HEK293T (cell line): ENCODE measurements at places on chromosomes 5 and 9.

- DNase-seq, result no peak
Measured at GRCh38 chr9:68961587-68961986, 52.3 kb downstream of the PRKACG start.

GRCh38 chr9:28801144-28801799, 1228.0 kb upstream of the C9orf72 start:
- DNase-seq, result no peak

GRCh38 chr9:9645006-9645405, 967.8 kb downstream of the PTPRD start:
- no peak for DNase-seq

DNA sequence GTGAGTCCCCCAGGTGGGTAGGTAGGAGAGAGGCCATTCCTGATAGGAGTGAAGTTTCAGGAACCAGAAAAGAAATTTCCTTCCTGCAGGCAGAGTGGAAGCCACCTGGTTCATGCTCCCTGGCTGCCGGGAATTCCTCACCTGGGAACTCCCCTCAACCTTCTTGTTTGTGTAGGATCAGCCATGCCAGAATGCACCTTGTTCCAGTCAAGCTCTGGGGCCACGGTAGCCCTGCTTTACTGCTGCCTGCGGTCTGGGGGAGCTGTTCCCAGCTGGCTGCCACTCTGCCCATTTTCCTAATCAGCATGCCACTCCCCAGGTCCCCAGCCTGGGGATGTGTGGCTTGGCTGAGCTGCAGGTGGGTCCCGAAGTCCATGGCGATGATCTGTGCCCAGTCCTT, 18.7 kb upstream of the B4GALT1 start:
- no peak for DNase-seq

DNA sequence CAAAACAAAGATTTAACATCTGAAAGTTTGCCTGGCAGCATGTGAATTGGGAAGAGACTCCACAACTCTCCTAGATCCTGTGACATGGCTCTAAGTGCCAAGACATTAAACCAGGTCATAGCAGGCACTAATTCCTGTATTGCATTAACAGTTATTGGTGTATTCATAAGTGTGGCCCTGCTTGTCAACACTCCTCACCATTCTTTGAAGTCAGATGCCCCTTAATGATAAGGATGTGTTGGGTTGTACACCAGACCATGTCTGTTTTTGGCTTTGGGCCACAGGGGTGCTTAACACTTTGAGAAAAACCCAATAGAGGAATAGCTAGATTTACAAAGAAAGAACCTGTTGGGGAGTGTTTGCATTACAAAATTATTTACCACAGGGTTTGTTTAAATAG, 43.4 kb upstream of the PDE8B start:
- DNase-seq, result no peak

DNA sequence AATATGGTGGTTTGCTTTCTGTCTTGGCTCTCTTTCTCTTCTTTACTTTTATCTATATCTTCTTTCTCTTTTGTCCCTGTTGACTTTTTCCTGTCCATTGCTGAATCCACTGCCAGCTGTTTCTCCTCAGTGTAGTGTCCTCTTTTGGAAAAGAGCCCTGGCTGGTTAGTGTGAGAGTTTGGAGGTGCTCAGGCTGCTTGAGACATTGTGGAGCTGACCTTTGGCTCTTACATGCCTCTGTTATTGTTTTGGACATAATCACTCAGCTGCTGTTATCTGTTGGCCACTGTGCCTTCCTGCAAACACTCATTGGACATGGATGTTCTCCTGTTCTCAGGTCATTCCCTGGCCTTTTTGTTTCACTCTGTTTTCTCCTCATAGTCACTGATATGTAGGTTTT, 295.4 kb upstream of the RIOK2 start:
- DNase-seq, result no peak

GRCh38 chr5:113204525-113205161, 228.0 kb downstream of the DCP2 start:
- DNase-seq, result no peak

- DNase-seq, result no peak
Measured at GRCh38 chr9:112377684-112378327, 2.1 kb upstream of the HSDL2 start.

DNA sequence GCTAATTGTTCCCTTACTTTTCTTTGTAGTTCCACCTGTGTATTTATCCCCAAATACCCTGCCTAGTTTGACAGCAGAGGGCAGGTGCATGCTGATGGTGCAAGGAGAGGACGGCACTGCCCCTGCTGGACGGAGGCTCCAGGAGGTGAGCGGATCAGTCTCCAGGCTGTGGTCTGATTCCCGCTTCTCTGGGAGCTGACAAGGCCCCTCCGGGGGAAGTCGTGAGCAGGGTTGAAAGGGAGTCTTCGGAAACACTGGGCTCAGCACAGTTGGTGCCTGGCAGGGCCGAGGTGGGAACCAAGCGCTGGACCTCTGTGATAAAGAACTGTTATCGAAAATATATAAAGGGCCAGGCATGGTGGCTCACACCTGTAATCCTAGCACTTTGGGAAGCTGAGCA, 52.9 kb downstream of the RASGEF1C start:
- DNase-seq, result no peak

DNA sequence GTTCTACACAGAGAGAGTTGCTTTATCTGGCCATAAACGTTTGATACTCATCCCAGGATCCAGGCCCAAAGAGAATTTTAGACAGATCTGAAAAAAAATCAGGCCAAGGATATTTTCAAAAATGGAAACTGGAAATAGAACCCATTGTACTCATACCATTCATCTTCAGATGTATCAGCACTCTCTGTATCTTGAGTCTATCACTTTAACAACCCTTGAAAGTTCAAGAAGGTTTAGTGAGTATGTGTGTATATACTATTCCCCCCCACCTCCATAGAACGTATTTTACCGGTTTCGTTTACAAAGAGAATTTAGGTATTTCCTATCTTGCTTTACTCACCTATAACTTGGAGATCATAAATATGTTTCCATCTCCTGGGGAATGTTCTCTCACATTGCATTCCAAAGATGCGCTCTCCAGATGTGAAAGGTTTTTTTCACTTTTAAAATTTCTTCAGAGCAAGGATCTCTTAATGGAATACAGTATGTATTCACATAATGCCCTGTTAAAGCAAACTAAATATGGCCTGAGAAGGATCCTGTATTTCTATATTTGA, 105.5 kb upstream of the TUT7 start:
- no peak for DNase-seq

GRCh38 chr5:177555228-177555627, 865 bp upstream of the FAM193B start:
- DNase-seq, result no peak

GRCh38 chr9:129414993-129415941, 205.6 kb downstream of the C9orf50 start:
- DNase-seq, result no peak

- DNase-seq, result no peak
Measured at GRCh38 chr9:73173557-73174329, 22.1 kb downstream of the ANXA1 start.

- DNase-seq, result no peak
Measured at GRCh38 chr5:138790684-138791083, 37.5 kb downstream of the CTNNA1 start.

DNA sequence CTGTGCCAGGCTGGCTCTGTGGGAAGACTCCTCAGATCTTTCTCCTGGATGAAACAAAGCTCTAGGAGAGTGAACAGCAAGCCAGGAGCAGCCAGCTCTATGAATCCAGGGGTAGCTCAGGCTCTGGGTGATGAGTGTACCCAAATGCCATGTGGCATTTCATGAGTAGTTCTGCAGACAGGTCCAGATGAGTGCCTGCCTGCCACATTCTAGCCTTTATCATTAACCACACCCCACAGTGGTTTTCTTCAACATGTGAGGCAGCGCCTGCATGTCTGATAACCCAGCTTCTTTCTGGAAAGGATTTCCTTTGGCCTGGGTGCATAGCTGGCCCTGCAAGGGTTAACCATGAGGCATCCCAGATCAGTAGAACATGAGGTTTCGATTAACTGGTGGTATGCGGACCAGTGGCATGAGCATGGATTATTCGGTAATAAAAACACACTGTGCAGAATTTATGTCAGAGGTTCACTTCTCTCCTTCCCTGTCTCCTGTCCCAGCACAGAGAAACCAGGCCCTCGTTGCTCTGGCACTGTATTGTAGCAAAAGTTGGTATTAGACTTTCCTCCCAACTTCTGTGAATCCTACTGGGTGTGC, 381.9 kb upstream of the ZNF462 start:
- DNase-seq, result no peak

DNA sequence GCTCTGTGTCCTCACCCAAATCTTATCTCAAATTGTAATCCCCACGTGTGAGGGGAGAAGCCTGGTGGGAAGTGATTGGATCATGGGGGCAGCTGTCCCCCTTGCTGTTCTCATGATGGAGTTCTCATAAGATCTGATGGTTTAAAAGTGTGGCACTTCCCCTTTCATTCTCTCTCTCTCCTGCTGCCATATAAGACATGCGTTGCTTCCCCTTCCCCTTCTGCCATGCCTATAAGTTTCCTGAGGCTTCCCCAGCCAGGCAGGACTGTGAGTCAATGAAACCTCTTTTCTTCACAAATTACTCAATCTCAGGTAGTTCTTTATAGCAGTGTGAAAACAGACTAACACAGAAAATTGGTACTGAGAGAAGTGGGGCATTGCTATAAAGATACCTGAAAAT, 107.7 kb downstream of the DMAC1 start:
- DNase-seq, result no peak

- DNase-seq, result no peak
Measured at GRCh38 chr5:133202066-133202665, 150.4 kb downstream of the HSPA4 start.

DNA sequence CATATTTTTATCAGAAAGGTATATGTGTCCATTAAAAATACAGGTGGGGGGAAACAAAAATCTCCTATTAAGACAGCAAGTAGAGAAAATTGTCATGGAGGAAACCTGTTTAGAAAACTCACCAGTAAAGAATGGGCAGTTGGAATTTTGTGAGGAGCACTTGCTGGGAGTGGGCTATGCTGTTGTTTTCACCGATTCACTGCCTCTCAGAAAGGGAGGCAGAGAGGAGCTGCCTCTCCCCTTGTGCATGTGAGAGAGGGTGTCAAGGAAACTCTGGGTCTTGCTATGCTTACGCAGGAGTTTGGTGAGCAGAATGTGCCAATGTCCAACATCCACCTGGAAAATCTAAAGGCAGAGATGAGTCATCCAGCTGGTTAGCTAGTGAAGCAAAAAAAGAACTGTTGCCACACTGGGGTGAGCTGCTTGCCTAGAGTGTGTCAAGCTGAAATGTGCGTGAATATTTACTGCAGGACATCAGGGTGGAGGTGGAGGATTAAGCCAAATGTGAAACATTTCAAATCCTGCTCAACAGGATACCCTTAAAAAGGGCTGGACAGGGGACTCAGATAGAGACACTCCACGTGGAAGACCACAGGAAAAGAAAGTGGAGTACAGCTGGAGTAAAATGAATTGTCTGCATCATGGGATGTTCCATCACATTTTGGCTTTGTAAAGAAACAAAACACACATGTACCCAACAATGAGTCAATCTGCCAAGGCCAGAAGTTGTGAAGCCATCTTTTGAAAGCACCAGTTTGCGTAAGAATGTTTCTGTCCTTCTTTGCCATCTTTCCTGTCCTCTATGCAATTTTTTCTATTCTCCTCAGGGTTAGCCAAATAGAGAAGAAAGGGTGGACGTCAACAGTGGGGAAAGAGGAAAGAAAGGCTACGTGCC, 449.7 kb upstream of the MPDZ start:
- no peak for DNase-seq

GRCh38 chr9:4490705-4491625, 697 bp downstream of the SLC1A1 start:
- DNase-seq, result no peak

GRCh38 chr5:153896701-153897100, 142.0 kb downstream of the FAM114A2 start:
- no peak for DNase-seq

DNA sequence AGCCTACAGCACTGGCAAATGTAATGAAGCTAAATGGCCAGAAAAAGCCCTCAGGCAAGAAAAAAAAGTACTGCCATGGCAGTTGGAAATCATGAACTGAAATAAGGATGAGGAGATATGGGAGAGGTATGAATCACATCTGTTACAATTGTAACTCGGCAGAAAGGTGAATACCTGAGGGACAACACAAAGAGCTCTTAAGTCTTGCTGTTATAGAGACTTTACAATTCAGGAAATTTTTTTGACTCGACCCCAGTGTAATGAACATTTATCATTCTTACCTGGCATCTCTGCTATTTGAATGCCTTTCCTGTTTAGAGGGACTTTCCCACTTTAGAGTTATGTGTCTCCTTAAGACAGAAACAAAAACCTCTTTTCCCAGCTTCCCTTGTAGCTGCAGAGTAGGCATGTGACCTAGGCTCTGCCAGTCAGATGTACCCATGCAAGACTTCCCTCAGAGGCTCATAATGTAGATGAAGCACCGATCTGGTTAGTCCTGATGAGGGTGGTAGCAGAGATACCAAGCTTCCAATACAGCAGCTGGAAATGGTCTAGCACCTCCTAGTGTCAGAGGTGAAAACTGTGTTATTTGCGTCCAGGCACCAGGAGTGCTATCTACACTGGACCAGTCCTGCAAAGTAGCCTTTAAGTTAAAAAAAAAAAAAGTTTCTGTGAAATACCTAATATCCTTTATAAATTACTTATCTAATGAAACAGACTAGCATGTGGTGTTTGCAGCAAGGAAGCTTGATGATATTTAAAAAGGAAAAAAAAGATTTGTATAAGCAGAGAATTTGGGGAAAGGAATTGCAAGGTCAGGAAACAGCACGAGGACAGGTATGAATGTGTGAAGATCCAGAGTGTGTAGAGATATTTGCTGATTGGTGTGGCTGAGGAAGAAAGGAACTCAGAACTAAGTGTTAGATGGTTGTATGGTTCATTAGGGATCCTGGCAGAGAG, 146.9 kb upstream of the SLC1A3 start:
- DNase-seq, result peak; percentile 37

DNA sequence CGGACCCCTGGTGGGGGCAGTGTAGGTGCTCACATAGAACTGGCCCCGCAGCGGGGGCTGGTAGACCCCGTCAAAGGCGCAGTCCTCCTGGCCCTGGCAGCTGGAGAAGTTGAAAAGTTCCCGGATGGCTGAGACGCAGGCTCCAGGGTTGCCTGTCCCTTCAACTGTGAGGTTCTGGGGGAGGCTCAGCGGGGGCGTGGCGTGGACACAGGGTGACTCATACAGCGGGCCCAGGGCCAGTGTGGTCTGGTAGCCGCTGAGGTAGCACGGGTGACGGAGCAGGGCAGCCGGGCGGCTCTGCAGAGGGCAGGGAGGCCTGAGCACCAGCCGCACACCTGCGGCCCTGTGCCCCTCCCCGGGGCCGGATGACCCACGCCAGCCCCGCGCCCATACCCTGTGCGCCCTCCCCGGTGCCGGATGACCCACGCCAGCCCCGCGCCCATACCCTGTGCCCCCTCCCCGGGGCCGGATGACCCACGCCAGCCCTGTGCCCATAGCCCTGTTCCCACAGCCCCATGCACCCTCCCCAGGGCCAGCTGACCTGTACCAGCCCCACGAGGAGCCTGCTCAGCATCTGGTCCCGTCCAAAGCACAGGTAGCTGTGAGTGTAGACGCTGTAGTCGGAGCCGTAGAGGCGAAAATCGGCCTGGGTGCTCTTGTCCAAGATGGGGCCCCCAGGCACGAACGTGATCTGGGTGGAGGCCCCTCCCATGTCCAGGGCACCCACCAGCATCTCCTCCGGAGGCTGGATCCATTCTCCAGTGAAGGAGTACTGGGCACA, 5.0 kb downstream of the ENTPD8 start:
- DNase-seq, result no peak
